HAP-1 (cell line): ENCODE measurements at places on chromosomes 6 and 20.
A peak's percentile ranks its signal among the peaks of the same experiment; 100 is the strongest.

DNA sequence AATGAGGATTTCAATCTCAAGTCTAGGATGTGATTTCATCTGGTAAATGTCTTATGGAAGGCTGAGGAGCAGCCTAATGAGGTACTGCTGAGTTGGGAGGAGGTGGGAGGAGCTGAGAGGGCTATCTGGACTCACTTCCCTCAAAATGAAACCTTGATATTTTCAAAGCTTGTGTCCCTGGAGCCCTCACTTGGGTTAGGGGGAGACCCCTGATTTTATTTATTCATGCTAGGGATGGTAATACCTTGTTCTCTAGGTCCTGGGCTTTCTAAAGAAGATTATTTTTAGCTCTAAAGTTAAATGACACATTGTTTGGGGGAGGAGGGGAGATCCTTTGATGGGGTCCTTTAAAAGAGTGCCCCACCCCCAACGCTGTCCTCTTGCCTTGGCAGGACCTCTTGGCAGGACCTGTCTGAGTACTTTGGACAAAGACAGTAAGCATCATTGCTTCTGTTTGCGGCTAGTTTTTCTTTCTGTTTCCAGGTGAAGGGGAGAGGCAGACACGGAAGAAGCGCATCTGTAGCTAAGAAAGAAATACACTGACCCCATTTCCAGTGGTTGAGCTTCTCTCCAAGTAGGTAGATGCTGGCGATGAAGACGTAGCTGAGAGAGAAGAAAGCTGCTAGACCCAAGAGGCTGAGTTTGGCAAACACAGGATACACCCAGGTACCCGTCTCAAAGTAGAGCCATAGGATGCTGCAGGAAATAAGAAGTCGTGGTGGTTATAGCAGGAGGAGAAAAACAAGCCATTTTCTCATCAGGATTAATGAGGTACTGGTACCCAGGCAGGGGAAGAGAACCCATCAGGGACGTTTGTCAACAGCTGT lies 55.6 kb downstream of the ADTRP start:
- no peak for DNase-seq

- DNase-seq: peak; percentile 96
Measured at GRCh38 chr6:31541658-31542521, at the start of gene DDX39B. TSS of gene DDX39B (minus strand) at chr6:31542003. CDS start at chr6:31540532, 1,471 bp downstream.

GRCh38 chr20:14612391-14612790 lies 275.0 kb upstream of the FLRT3 start:
- DNase-seq: no peak

GRCh38 chr6:33988121-33989015 lies 157.5 kb downstream of the GRM4 start:
- no peak for DNase-seq

GRCh38 chr20:31747640-31748039 lies 8.6 kb downstream of the TPX2 start:
- no peak for DNase-seq

GRCh38 chr6:71317441-71317840 lies 28.8 kb downstream of the OGFRL1 start:
- no peak for DNase-seq

GRCh38 chr6:108243836-108244235 lies 17.0 kb downstream of the SNX3 start:
- DNase-seq: no peak

DNA sequence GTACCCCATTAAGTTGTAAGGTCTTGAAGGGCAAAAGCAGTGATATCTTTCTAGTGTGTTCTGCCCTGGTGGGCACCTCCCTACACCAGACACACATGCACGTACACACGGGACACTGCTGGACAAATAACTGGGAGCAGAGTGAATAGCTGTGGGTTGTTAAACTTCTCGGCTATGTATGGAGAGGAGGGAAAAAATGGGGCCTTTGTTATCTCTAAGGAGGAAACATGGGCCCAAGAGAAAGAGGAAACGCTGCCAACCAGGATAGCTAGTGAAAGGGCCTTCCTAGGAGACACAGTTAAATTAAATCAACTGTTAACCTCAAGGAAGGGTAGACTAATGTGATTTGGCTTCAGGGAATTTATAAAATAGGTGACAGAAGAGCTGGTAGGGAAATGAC lies 169.7 kb downstream of the MYLK4 start:
- DNase-seq: no peak

GRCh38 chr6:4350567-4351519 lies 215.5 kb upstream of the ECI2 start:
- DNase-seq: no peak

GRCh38 chr20:12659942-12660341 lies 348.8 kb upstream of the SPTLC3 start:
- no peak for DNase-seq

GRCh38 chr20:31678389-31679356 lies 41.0 kb downstream of the COX4I2 start:
- peak; percentile 66 for DNase-seq

DNA sequence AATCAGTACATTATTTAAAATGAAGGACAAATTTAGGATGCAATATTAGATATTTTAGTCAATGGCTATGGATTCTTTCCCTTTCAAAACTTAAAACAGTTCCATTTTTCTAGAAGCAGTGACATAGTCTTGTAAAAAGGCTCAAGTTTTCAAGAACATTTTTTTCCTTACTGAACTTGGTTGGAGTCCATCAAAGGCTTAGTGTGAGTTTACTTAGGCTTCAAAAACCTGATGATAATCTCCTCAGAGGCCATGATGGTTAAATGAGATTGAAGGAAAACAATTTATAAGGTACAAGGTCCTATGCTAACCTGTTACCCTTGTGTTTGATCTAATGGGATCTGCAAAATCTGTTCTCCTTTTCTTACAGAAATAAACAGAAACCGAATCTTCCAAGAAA lies 531.8 kb downstream of the UTRN start:
- no peak for DNase-seq

DNA sequence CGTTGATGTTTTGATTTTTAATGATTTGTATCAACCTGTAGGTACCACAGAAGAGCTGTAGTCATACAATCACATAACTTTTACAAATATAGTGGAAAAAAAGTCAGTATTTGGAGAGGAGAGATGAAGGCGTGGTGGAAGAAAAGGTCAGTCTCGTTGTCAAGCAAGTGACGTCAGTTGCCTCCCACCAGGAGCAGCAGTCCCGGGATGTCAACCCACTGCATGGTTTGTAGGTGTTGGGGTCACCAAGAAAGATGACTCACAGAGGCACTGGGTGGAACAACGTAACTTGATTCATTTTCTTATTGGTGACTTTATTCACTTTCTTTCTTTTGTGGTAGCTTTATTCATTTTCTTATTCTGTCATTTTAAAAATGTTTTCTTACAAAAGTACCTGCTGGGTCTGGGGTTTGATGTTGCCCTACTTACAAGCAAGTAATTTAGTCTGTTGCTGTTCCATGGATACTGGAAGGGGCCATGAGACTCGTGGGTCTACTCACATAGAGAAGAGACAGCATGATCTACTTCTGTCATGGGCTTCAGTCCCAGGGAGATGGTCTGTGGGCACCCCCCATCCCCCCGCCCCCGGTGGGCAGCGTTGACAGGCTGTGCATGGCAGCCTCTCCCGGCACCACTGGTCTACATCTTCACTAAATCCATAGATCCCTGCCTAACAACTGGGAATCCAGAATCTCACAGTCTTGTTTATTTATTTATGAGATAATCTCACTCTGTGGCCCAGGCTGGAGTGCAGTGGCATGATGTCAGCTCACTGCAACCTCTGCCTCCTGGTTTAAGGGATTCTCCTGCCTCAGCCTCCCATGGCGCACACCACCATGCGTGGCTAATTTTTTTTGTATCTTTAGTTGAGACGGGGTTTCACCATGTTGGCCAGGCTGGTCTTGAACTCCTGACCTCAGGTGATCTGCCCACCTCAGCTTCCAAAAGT lies 36.4 kb upstream of the SYNJ2 start:
- no peak for DNase-seq

DNA sequence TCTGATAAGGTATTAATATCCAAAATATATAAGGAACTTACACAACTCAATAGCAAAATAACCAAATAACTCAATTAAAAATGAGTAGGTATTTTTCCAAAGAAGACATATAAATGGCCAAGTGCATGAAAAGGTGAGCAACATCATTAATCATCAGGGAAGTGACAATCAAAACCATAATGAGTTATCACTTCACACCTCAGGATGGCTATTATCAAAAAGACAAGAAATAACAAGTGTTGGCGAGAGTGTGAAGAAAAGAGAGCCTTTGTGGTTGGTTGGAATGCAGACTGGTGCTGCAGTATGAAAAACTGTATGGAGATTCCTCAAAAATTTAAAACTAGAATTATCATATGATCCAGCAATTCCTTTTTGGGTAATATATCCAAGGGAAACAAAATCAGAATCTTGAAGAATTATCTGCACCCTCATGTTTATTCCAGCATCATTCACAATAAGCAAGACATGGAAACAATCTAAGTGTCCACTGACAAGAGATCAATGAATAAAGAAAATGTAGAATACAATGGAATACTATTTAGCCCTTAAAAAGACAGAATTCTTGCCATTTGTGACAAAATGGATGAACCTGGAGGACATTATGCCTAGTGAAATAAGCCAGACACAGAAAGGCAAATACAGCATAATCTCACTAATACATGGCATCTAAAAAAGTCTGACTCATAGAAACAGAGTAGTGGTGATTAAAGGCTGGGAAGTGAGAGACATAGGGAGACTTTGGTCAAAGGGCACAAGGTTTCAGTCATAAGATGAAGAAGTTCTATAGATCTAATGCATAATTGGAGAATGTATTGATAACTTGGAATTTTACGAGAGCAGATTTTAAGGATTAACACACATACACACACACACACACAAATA lies 175.6 kb downstream of the FOXA2 start:
- DNase-seq: no peak

DNA sequence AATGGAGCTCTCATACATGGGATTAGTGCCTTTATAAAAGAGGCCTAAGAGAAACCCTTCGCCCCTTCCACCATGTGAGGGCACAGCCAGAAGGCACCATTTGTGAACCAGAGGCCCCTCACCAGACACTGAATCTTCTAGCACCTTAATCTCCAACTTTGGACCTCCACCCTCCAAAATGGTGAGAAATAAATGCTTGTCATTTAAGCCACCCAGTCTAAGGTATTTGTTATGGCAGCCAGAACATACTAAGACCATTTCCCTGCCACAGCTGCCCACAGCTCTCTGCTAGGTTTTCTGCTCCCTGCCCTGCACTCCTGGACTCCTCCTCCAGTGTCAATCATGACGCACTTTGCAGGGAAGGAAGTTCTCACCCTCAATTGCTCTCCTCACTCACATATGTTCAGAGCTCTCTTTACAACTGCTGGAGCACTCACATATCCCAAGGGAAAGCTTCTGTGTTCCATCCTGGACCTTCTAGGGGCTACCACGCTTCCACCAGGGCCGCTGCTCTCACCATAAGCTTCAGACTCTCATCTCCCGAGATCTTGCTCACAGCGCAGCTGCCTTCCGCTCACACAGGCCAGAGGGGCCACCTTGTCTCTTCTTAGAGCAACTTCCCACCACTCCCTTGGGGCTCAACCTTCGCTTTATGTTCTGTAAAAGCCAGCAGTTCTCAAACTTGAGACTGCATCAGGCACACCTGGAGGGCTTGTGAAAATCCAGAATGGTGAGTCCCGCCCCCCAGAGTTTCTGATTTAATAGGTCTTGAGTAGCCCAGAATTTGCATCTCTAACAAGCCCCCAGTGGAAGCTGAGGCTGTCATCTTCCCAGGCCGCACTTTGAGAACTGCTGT lies 1.6 kb upstream of the LY86 start:
- DNase-seq: no peak

- DNase-seq: no peak
Measured at GRCh38 chr6:148448369-148449012, 105.9 kb downstream of the SASH1 start.

- no peak for DNase-seq
Measured at GRCh38 chr6:108737594-108738546, 110.4 kb upstream of the ARMC2 start.
